RKO (cell line): ENCODE measurements at places on chromosomes 16 and 17.

DNA sequence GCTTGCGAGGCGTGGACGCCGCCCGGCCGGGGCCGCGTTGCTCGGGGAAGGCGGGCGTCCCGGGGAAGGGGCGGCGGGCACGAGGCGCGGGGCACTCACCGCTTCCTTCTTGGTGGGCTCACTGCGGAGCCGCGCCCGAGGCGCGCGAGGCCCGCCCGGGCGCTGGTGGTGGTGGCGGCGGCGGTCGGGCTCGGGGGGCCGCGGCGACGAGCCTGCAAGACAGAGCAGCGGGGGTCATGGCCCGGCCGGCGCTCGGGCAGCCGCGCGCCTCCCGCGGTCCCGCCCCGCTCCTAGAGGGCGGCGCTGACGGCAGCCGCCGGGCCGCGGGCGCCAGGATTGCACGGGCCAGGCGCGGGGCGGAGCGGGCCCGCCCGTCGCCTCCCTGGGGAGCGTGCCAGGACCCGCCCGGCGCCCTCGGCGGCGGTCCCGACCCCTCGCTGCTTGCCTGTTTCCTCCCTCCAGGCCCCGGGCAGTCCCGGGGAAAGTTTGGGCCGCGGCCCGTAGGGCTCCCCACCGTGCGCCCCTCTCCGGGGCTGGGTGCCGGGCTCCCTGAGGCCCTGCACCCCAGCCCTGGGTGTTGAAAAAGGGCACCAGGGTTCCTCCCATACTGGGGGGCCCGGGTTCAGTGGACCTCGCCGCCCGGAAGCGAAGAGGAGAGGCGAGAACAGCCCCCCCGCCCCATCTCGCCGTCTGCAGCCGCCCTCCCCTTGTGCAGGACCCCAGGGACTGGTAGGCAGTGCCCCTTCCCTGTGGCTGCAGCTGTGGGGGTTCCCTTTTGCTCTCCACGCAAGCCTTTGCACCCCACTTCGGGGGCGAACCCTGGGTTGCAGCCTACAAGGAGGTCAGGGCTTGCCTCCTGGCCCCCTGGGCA, at the start of gene C16orf74:
TSS of gene C16orf74 (minus strand) at position 270 of the 871 bp plus-strand sequence. CDS start 15,879 bp downstream, outside the sequence.
- DNase-seq: peak; percentile 66

DNA sequence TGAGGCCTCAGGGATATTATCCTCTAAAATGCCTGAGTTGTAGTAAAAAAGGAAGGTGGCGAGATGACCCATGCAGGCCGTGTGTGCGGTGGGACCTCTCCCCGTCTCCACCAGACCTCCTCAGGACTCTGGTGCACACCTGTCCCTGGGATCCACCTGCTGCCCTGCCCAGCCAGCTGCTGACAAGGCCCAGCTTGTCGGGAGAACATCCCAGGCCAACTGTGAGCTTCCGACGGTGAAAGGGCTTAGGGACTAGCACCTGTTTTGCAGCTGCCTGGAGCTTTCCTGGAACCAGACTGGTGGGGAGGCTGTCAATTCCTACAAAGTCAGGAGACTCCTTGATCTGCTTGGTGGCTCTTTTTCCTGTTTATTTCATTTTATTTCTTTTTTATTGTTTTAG, 11.6 kb downstream of the IL34 start:
- DNase-seq: no peak

DNA sequence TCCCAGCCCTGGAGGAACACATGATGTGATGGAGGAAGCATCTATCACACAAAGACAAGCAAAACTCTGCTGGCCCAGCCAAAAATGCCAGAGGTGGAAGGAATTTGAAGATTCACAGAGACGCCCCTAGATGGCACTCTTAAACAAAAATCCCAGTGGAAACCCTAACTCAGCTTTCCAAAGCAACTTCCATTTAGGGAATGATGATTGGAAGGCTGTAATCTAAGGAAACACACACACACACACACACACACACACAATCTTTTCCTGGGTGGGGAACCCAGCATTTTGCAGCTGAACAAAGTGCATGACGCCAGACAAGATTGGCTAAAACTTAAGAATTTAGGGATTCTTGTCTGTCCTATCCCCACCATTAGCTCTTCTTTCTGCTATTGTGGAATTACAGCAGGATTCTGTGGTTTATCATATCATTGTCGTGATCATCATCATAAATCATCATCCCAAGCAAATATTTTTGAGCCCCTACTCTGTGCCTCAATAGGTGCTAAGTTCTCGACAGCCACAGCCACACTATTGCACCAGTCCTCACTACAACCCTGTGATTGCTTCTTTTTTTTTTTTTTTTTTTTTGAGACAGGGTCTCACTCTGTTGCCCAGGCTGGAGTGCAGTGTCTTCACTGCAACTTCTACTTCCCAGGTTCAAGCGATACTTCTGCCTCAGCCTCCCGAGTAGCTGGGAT, 1.6 kb upstream of the LDAF1 start:
- DNase-seq: peak; percentile 83

- DNase-seq: no peak
These were observed 36.0 kb downstream of the USP32 start for GRCh38 chr17:60355663-60356594.

GRCh38 chr17:80205811-80206210, 14.3 kb downstream of the SGSH start:
- no peak for DNase-seq

DNA sequence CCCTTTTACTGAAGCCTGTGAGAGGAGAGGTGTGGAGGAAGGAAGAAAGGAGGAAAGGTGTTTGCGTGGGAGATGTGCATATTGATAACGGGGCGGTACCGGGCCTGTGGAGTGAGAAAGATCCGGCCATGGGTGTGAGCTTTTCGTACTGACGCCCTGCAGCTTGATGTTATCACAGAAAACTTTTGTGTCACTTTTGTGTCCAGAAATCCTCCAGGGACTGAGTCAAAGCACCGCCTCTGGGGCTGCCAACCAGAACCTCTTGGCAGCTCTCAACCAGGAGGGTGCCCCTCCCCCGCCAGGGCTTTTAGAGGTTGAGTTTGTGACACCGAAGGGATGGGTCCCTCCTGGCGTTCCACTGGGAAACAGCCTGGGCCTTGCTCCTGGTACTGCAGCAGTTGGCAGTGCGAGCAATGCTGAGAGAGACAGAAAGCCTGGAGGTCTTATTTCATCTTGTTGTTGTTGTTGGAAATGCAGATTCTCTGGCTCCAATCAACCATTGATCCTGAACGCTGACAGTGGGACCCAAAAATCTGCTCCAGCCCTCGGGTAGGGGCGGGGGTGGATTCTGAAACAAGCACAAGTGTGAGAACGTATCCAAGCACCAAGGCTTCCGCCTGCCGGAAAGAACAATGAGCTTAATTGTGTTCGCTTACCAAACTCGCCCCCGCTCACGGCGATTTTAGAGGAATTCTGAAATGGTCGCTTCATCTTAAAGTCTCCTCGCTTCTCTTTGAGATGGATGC, 65.0 kb downstream of the CRISPLD2 start:
- no peak for DNase-seq

- no peak for DNase-seq
These were observed 8.8 kb upstream of the KRT31 start for GRCh38 chr17:41406205-41406604.

DNA sequence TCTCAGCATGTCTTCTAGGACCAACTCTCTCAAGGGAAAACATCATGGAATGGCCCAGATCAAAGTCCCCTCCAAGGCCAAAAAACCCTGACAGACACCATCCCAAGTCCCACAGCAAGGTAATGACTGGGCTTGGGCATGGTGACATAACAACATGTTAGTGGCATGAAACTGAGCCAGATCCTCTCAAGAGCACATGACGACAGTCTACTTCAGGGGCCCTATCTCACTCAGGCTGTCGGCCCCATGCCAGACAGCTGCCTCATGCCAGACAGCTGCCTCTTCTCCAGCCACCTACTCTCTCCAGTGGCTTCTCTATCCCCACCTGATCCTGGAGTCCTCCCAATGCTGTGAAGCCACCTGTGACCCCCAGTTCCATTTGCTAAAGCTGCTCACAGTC, 18.4 kb downstream of the HSD11B2 start:
- no peak for DNase-seq

DNA sequence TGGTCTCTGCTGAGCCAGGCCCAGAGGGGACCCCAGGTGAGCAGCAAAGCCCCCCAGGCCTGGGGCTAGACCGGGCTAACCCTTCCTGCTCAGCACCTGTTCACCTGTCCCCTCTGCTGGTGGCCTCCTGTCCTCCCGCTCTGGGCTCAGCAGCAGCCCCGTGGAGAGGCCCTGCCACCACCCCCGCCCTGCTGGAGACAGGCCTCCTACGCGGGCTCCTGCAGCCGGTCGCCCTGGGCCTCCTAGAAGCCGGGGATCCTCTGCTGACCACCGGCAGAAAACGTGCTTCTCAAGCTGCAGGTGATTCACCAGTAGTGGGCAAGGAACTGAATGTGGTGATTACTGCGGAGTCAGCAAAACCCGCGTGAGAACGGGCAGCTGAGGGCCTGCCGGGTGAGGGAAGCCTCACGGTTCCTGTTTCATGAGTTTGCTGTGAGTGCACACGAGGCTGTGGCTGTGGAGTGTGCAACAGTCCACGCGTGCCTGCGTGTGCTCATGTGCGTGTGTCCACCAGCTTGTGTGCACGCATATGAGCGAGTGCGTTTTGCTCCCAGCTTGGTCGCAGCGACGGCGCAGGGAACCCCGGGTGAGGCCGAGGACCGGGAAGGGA, 792 bp downstream of the SECTM1 start:
- DNase-seq: peak; percentile 78

GRCh38 chr16:10609402-10609774, 29.0 kb upstream of the EMP2 start:
- DNase-seq: peak; percentile 27

- peak; percentile 79 for DNase-seq
These were observed 4.5 kb upstream of the NAT9 start for GRCh38 chr17:74780443-74781238.

DNA sequence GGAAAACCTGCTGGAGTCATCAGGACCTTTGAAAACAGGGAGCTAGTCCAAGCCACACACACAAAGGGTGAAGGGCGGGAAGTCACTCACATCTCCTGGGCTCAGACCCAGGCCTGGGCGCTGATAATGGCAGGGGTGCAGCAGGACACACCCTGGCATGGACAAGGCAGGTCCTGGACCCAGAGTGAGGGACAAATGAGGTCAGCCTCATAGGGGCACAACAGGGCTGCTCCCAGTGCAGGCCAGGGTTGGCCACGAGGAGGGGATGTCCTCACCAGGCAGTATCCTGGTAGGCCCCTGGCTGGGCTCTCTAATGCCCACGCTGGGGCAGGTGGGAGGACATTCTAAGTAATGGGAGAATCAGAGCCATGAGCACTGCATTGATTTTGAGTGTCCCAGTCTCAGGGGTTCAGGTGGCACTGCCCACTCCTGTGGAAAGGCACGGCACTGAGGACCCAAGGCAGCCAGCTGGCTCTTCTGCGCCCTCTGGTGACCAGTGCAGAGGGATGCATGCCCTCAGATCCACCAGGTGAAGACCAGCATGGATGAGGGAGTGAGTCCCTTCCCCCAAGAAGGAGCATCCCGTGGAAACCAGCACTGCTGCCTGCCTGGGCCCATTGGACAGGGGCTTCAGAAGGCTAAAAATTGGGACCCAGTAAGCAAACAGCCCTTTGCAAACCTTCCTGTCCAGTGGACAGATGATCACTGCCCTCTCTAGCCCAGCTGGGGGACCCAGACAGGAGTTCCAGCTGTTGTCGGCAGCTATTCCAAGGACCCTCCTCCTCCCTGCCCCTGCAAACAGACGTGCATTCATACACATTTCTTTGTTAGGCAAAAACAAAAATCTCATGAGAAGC, 23.4 kb upstream of the SREBF1 start:
- peak; percentile 53 for DNase-seq

GRCh38 chr17:70121126-70121525, 46.1 kb downstream of the KCNJ16 start:
- no peak for DNase-seq

- no peak for DNase-seq
These were observed 35.4 kb downstream of the SNX20 start for GRCh38 chr16:50645563-50646220.

DNA sequence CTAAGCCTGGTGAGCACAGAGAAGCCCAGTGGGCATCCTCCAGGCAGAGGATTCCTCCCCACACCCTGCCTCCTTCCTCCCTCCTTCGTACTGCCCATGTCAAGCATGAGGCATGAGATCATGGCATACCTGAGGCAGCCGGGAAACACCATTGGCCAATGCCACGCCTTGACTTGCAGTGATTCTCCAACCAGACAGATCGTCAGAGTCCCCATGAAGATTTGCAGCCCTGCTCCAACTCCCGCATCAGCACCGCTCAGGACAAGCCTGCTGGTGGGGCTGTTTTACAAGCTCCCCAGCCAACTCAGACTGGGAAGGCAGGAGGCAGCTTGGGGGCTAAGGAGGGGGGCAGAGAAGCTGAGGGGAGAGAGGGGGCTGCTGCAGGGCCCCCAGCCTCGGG, 2.9 kb upstream of the KRT16 start:
- no peak for DNase-seq
